Left ventricle myocardium inferior (tissue), 1 donor: ENCODE measurements at places on chromosomes 1 and 21. TPM values are rescaled to one million over a fixed set of nuclear protein-coding genes. Genes with fewer than 3 reads are reported as not detected.

DNA sequence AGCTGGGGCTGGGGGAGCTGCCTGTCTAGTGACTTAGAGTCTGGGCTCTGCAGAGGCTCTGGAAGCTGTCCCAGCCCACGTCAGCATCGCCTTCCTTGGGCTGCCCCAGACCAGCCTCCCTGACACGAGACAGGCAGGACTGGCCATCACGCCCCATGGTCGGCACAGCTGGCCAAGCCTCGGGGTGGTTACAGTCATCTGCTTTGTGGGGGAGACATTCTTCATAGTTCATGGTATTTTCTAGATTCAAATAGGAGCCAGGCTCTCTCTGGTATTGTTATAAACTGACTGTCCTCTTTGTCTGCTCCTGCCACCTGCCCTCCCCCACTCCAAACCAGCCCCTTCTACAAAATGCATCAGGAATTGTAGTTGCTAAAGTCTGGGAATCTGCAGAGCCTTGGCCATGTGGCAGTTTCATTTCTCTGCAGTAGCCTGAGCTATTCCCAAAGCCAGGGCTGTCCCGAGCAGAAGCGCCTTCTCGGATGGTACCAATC lies 29.4 kb downstream of the OLFML2B start:
- no peak for DNase-seq

- DNase-seq: peak; percentile 43
Observed at GRCh38 chr1:179229214-179230140, at the start of gene ABL2. Gene ABL2, minus strand, starts transcription at chr1:179229677. Its CDS starts 280 bp downstream, at chr1:179229397.

- DNase-seq: no peak
Observed at GRCh38 chr1:221279146-221279545, 399.9 kb downstream of the HLX start.

GRCh38 chr21:35024513-35024912 lies 24.6 kb downstream of the RUNX1 start:
- no peak for DNase-seq

LRRIQ3 gene
- 0.44 TPM for total RNA-seq

LORICRIN gene
- total RNA-seq: not detected

DNA sequence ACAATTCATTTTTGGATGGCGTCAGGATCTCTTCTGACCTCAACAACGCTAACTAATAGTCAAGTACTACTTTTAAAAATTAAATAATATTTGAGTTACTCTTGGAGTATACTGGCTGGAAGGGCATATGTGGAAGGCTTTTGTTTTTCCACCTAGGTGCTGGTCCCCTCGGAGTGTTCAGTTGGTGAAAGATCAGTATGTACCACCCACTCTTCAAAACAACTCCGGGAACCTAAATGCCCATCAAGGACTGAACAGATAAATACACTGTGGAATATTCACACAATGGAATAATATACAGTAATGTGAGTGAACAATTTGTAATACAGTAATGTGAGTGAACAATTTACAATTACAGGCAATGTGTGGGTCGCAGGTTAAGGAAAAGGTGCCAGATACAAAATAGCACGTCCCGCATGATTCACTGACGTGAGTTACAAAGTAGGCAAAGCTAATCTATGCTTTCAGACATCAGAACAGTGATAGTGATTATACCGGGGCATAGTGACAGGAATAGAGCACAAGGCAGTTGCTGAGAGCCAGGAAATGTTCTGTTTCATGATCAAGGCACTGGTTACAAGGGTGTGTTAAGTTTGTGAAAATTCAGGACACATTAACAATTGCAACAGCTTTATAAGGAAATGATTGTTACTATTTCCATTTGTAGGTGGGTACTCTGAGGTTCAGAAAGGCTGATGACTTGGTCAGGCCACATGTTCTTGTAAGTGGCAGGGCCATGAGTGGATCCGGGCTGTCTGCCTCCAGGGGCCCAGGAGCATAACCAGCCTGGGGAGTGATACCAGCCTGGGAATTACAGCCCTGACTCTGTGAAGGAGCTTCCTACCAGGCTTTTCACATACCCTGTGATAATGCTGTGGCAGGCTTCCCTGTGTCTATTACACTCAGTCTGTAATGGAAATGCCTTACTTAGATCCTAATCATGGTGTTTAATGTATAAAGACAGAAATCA lies 59.3 kb upstream of the ABCD3 start:
- peak; percentile 21 for DNase-seq

DNA sequence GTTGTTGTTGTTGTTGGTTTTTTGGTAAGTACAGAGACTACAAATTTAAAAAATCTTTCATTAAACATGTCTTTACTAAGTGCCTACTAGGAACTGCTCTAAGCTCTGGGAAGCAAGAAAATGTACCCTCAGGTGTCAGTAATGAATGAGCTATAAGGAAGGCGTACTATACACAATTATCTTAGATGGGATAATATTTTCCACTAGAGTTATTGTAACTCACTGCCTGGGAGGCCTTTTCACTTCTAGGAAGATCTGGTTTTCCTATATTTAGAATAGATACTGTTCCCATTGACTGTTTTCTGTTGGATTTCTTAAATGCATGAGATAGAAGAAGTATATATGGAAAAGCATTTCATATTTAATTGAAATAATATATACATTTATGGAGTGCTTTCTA lies 19.6 kb downstream of the CLIC4 start:
- DNase-seq: no peak

DNA sequence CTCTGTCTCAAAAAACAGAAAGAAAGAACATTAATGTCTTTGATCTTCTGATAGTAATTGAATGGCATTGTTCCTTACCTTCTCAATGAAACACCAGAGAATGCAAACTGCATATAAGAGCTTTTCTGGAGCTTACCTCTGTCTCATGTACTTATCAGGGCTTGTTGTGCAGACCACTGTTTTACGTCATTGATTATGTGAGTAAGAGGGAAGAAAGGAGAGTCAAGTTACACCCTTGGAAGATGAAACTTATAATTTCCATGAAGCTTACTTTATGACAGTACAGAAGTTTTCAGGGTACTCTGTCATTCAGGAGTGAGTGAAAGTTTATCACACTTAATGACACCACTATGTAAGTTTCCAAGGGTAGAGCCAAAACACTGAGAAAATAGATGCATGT lies 49.0 kb upstream of the MAB21L3 start:
- DNase-seq: no peak

- DNase-seq: no peak
Observed at GRCh38 chr1:218459878-218460711, 115.0 kb downstream of the TGFB2 start.

- DNase-seq: no peak
Observed at GRCh38 chr1:192260076-192260475, 56.7 kb upstream of the RGS21 start.

DNA sequence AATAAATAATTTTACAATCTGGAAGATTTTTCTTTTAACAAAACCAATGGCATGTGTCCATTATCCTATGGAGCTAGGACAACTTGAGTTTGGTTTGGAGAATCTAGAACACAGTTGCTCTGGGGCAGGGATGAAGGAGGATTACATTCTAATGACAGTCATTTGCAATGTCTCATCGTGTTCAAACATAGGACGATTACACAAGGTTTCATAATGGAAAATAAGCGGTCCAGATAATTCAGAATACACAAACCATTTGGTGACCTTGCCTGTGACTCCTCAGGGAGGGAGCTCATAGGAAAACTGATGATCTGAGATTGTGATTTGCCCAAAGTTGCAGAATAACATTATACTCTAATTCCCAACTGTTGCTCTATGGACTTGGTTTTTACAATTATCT lies 27.6 kb upstream of the RGL1 start:
- no peak for DNase-seq

DNA sequence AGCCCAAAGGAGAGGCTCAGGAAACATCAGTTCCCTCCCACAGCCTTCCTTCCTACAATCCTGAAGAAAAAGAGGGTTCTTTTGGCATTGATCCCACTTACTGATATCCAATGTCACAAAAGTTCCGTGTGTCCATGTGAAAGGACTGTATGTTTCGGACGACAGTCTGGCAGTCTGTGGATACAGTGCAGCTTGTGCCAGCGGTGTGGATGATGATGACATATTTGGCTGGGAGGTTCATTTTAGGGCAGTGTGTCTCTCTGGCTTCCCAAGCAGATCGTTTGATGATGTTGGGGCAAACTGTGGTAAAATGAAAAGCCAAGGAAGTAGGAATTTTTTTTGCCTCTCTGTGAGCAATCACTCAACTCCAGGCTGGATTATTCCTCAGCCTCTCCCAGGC lies 10.4 kb downstream of the PGLYRP3 start:
- no peak for DNase-seq

GRCh38 chr1:220241072-220241663 lies 31.1 kb downstream of the RAB3GAP2 start:
- DNase-seq: no peak

GRCh38 chr1:232951180-232951579 lies 769 bp downstream of the NTPCR start:
- no peak for DNase-seq

LAPTM5 gene
- total RNA-seq: 18.8 TPM

NUDT17 gene
- 2.2 TPM for total RNA-seq

DNA sequence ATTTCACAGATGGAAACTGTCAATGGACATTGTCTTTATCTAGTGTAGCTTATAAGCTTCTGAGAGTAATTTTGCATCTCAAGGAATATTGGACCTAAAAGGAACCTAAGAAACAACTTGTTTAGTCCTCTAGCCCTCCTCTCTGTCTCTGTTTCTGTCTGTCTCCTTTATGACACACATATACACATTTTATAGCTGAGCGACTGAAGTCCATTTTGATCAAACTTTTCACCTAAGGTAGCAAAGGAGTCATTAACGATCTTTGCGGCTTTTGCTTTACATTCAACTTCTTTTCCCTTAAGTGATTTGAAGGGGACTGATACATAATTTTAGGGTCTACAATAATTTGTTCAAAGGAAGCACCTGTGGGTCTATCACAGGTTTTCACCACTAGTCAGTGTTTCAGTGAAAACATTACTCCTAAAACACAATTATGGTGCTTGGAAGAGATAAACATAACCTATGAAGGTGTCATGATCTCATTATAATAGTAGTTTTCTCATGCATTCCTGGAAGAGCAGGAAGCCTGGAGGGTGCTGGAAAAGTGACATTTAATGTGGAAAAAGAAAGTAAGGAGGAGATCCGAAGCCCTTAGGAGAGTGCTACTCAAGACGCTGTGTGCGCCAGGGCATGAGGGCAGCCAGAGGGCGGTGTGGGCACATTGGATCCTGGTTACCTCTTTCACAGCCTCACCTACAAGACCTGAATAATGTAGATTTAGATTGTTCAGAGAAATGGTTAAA lies 248.6 kb downstream of the DNM3 start:
- peak; percentile 40 for DNase-seq

DNA sequence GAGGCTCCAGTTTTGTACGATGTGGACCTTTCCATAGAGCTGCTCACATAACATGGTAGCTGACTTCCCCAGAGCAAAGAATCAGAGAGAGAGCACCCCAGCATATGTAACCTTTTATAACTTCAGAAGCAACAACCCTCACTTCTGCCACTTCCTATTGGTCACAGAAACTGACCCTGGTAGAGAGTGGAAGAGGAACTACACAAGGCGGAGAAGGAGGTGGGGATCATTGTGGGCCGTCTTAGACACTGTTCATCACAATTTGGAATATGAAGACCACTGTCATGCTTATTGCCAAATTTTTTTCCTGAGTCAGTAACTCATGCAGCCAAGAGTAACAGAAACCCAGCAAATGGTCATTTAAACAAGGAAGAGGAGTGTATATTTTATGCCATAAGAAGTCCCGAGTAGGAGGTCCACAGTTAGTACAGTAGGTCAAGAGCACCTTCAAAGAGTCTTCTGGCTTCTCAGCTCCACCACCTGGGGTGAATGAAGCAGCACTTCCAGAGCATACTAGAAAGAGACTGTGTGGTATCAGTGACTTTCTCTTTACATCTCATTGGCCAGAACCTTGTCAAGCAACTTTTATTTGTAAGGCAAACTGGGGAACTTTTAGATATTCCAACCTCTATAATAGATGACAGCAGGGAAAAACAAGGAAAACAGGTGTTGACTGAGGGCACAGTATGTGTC lies 71.8 kb downstream of the ODF2L start:
- DNase-seq: no peak

DNA sequence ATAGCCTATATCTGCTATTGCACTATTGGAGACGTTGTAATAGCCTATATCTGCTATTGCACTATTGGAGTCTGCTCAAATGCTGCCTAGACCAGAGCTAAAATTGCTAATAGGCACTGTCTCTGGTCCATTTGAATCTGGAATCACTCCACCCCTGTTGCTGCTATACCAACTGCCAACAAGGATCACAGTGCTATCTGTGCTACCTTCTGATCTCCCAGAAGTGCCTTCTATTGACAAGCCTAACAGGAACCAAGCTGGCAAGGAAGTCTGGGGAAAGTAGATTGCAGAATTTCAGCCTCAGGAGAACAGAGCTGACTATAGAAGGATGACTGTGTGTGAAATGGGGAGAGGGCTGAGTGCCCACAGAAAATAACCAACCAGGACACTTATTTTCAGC lies 15.9 kb downstream of the RWDD3 start:
- no peak for DNase-seq

DNA sequence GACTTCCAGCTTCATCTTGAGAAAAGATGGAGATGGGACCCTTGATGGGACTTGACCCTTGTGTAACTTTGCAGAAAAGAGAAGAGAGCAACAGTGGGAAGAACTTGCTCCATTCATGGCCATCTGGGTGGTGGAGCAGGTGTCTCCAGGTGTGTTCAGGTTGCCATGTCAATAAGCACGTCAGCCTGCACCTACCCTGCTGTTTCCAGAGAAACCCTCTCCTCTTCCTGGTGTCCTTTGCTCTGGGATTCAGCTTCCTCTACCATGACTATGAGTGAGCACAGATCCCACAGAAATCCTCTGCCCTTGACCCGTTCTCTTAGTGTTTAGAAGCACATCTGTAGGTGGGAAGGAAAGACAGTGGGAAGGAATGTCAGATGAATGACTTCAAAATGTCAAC lies 21.8 kb upstream of the OTUD3 start:
- no peak for DNase-seq
